ENCODE measurements at places on chromosomes 1 and 21.

- DNase-seq = no peak
These were observed 621.9 kb downstream of the NPHP4 start for GRCh38 chr1:5370311-5370710.

- DNase-seq = no peak
These were observed 107.9 kb downstream of the SUSD4 start for GRCh38 chr1:223256034-223256433.

DNA sequence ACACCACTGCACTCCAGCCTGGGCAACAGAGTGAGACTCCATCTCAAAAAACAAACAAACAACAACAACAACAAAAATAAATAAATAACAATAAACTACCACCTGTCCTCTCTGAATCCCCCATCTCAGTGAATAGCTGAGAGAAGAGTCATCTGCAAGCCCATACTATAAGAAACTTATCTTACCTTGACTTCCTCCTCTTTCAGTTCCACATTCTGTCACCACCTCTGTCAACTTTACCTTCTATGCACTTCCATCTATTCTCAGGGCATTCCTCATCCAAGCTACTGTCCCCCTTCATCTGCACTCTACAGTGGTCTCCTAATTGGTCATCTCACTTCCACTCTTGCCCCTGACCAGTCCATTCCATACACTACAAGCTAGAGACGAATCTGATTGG lies 58.1 kb downstream of the KIAA0040 start:
- DNase-seq = no peak

- DNase-seq = no peak
These were observed 232.2 kb upstream of the COA6 start for GRCh38 chr1:234141006-234141405.

DNA sequence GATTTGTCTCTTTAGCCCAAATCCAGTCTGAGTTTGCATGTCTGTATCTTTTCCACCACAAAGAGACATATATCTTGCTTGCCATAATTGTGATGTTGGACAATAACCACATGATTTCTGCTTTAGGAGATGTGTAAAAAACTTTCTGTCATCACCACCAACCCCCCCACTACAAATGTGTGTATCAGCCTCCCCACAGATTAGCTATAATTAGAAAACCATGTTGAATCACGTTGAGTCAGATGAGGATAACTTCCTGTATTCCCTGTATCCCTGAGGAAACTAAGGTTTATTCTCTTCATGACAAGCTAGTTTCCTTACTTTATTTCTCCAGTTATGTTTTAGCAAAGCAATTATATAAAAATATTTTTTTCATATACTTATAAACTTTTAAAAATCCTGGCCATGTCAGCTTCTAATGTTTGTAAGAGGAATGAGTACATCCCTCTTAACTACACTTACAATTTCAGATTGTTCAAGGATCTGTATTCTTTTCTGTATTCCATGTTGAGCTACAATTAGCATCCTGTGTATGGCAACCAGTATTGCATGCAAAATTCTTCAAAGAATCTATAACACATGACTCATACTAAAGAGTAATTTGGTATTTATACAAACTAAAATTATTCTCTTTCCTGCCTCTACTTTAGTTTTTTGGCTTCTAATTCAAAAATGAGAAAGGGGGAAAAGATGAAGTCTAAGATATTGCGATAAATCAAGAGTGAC lies 143.0 kb downstream of the FMN2 start:
- DNase-seq = no peak

GRCh38 chr1:118485757-118486156 lies 300.7 kb upstream of the SPAG17 start:
- DNase-seq = no peak

- no peak for DNase-seq
These were observed 6.4 kb downstream of the HUNK start for GRCh38 chr21:31879241-31879650.

All from esophagus squamous epithelium (tissue), 5 donors.